ENCODE measurements at places on chromosomes 12 and 14.

DNA sequence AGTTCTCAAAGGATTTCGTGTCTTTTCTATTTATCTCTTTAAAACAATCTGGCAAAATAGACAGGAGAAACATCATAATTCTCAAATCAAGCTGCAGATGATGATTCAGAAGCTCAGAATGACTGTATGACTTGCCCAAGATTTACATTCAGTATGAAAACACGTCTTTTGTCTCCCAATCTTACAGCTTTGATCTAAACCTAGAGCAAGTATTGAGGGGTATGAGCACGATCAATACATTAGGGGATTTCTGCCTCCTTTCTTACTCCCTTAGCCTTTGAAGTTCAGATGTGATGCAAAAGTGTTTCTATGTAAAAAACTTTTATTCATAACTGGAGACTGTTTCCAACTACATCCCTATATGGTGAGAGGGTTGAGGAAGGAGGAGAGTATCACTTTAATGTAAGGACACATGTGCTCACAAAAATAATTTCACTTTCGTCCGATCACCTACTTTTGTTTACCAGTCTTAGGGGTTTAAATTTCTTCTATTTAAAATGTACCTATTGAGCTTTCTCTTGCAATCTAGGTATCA lies 454.8 kb downstream of the TMTC2 start:
- no peak overlapping the region for H3K27ac ChIP-seq
- no peak overlapping the region for H3K4me3 ChIP-seq
- DNase-seq, result no peak
- H3K4me1 ChIP-seq, result no peaks in the 10 kb centered on the region

DNA sequence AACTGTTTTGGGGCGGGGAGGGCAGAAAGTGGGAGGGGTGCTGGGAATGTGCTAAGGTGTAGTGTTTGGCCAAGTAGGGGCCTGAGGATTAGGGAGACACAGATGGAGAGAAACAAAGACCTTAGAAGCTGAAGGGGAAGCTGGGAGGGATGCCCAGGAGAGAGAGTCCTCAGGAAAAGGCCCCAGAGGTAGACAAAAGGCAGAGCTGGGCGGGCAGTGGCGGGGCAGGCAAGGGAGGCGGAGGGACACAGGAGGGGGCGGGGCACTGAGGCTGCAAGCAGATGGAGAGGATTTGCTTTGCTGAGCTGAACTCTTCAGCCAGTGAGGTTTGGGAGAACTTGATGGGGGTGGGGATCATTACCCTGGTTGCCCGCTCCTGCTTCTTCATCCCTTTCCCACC lies 2.8 kb downstream of the PTMS start:
- no peak for DNase-seq
- H3K4me1 ChIP-seq, result peaks cover 55% of the 10 kb centered on the region
- peaks cover 15% of the 10 kb centered on the region for H3K27me3 ChIP-seq
- H3K27ac ChIP-seq, result no peak overlapping the region
- no peaks in the 10 kb centered on the region for H3K36me3 ChIP-seq

DNA sequence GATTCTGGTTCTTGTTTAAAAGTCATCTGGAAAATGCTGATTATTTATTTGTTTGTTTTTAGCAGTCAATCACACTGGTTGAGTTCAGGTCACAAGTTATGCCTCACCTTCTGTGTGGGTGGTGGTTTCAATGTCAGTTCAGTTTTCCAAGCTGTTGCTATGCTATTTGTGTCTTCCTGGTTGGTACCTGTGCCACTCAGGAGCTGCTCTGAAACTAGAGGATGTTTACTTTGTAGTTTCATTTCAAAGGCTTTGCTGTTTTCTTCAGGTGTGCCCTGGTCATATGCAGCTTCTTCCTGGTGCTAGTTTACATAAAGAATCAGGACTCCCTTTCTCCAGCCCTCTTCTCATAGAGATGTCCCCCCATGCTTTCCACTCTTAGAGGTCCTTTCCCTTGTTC lies 75.7 kb upstream of the PPP4R3A start:
- H3K27ac ChIP-seq, result no peak overlapping the region
- DNase-seq, result no peak
- no peaks in the 10 kb centered on the region for H3K36me3 ChIP-seq

GRCh38 chr14:100617410-100618317 lies 30.4 kb upstream of the BEGAIN start:
- peaks cover 14% of the 10 kb centered on the region for H3K4me1 ChIP-seq
- no peak overlapping the region for H3K4me3 ChIP-seq
- H3K27me3 ChIP-seq, result no peaks in the 10 kb centered on the region
- DNase-seq, result peak; percentile 60
- H3K27ac ChIP-seq, result no peak overlapping the region

DNA sequence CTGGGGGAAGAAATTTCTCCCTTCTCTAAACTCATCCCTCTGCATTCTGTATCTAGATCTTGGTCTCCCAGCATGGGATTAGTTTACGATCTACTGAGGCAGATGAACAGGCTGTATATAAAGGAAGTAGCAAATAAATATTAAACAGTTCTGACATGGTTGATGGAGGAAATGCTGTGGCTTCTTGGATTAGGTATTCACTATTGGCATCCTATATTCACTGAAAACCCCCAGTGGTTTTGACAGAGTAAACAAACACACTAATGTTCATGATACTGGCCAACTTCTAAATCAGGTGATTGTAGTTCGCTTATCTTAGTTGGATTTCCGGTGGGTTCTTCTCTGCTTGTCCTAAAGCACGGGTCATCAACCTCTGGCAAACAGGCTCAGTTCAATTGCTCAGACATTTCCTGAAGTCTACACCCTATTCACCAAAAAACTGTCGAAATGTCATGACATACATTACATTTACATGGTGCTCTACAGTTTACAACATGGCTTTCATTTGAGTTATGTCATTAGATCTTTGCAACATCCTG lies 433.9 kb downstream of the EGLN3 start:
- no peak overlapping the region for H3K4me3 ChIP-seq
- H3K4me1 ChIP-seq, result no peaks in the 10 kb centered on the region
- no peak for DNase-seq
- H3K27ac ChIP-seq, result no peak overlapping the region

DNA sequence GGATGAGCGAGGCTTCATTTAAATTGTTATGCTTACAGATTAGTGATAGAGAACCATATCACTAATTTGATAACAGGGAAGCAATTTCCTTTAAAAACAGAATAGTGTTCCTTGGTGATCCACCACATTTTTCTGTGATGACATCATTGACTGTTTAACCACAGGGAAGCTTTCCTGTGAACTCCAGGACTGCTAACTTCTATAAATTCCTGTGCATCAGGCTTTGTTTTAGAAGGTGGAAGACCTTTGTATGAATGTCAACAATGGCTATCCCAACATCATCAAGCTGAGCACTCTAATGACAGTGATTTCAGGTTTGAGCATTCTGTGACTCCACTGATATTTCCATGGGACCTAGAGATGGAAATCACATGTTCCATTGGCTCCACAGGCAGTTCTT lies 177.1 kb downstream of the RMST start:
- H3K4me3 ChIP-seq, result no peak overlapping the region
- no peaks in the 10 kb centered on the region for H3K36me3 ChIP-seq
- H3K27me3 ChIP-seq, result no peaks in the 10 kb centered on the region
- no peaks in the 10 kb centered on the region for H3K4me1 ChIP-seq
- no peak for DNase-seq
- H3K27ac ChIP-seq, result no peak overlapping the region

- H3K27me3 ChIP-seq, result no peaks in the 10 kb centered on the region
- no peak overlapping the region for H3K4me3 ChIP-seq
- H3K4me1 ChIP-seq, result no peaks in the 10 kb centered on the region
- H3K36me3 ChIP-seq, result no peaks in the 10 kb centered on the region
- H3K27ac ChIP-seq, result no peak overlapping the region
These were observed 49.6 kb downstream of the BMAL2 start for GRCh38 chr12:27382171-27382795.

GRCh38 chr12:132190012-132190755 lies 45.9 kb downstream of the NOC4L start:
- no peak for DNase-seq
- H3K4me1 ChIP-seq, result peaks cover 52% of the 10 kb centered on the region
- H3K27me3 ChIP-seq, result no peaks in the 10 kb centered on the region
- H3K27ac ChIP-seq, result peak overlapping the region; percentile 89
- no peaks in the 10 kb centered on the region for H3K36me3 ChIP-seq

DNA sequence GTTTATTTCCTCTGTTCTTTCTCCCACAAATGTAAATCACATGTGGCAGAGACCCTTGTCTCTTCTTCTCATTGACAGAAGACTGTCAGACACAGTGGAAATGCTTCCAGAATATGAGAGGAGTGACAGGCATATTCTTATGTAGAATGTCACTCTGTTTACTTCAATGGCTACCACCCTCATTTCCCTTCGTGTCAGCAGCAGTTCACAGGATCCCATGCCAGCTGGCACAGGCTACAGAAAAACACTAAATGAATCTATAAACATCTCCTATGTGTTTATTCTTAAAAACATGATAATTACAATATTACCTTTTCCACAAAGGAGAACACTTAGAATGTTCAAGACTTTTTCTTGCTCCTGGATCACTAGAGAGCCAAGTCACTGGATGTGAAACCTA lies 183.8 kb upstream of the CNTN1 start:
- DNase-seq, result no peak
- H3K27ac ChIP-seq, result no peak overlapping the region
- no peak overlapping the region for H3K4me3 ChIP-seq
- H3K27me3 ChIP-seq, result no peaks in the 10 kb centered on the region
- H3K4me1 ChIP-seq, result no peaks in the 10 kb centered on the region

DNA sequence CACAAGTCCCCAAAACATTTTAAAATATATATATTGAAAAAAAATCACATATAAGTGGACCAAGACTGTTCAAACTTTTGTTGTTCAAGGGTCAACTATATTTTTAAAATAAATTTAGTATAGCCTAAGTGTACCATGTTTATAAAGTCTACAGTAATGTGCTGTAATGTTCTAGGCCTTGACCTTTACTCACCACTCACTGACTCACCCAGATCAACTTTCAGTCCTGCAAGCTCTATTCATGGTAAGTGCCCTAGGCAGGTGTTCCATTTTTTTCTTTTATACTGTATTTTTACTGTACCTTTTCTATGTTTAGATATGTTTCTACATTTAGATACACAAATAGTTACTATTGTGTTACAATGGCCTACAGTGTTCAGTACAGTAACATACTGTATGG lies 23.4 kb upstream of the TMTC1 start:
- no peak for DNase-seq
- H3K27ac ChIP-seq, result no peak overlapping the region
- no peaks in the 10 kb centered on the region for H3K36me3 ChIP-seq

DNA sequence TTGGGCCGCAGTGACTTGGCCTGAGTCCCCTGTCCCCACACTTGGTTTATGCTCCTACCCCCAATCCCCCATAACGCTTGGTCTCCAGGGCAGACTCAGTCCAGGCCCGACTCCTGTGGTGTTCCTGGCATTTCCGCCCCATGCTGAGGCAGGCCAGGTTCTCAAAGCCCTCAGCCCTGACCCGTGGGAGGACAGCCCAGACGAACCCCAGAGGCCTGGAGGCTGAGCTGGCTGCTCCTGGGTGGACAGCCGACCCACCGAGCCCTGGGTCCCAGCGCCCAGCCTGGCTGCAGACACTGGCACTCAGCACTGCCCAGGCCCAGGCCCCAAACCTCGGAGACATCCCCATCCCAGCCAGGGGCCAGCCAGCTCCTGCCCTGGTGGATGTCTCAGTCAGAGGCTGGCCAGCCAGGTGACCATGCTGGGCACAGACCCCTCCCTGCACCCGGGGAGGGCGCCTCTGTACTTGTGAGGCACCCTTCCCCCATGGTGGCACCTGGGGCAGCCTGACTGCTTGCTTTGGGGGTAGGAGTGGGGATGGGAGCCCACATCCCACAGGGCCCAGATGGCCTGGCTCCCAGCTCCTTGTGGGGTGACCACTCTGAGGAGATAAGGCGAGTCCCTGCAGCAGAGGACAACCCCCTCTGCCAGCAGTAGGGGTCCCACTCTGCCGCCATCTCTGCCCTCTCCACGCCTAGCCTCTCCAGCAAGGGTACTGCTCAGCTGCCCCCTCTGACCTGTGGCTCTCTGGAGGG lies 1.4 kb downstream of the PLD4 start:
- H3K27ac ChIP-seq, result no peak overlapping the region
- no peak overlapping the region for H3K4me3 ChIP-seq
- no peaks in the 10 kb centered on the region for H3K4me1 ChIP-seq
- no peak for DNase-seq

- peaks cover 5% of the 10 kb centered on the region for H3K27me3 ChIP-seq
- H3K4me3 ChIP-seq, result no peak overlapping the region
- no peaks in the 10 kb centered on the region for H3K36me3 ChIP-seq
These were observed 74.2 kb downstream of the PPM1H start for GRCh38 chr12:62860501-62861411.

GRCh38 chr14:77098529-77099353 lies 683 bp downstream of the CIPC start:
- H3K27ac ChIP-seq, result peak overlapping the region; percentile 94
- H3K4me1 ChIP-seq, result peaks cover 18% of the 10 kb centered on the region
- DNase-seq, result no peak
- no peaks in the 10 kb centered on the region for H3K27me3 ChIP-seq
- no peaks in the 10 kb centered on the region for H3K36me3 ChIP-seq
- peak overlapping the region; percentile 72 for H3K4me3 ChIP-seq

- no peaks in the 10 kb centered on the region for H3K27me3 ChIP-seq
- H3K4me1 ChIP-seq, result no peaks in the 10 kb centered on the region
- no peaks in the 10 kb centered on the region for H3K36me3 ChIP-seq
These were observed 161.0 kb downstream of the RBM19 start for GRCh38 chr12:113804961-113805600.

GRCh38 chr14:93720076-93720815 lies 68.0 kb downstream of the PRIMA1 start:
- H3K36me3 ChIP-seq, result no peaks in the 10 kb centered on the region
- no peaks in the 10 kb centered on the region for H3K4me1 ChIP-seq
- no peak overlapping the region for H3K27ac ChIP-seq

DNA sequence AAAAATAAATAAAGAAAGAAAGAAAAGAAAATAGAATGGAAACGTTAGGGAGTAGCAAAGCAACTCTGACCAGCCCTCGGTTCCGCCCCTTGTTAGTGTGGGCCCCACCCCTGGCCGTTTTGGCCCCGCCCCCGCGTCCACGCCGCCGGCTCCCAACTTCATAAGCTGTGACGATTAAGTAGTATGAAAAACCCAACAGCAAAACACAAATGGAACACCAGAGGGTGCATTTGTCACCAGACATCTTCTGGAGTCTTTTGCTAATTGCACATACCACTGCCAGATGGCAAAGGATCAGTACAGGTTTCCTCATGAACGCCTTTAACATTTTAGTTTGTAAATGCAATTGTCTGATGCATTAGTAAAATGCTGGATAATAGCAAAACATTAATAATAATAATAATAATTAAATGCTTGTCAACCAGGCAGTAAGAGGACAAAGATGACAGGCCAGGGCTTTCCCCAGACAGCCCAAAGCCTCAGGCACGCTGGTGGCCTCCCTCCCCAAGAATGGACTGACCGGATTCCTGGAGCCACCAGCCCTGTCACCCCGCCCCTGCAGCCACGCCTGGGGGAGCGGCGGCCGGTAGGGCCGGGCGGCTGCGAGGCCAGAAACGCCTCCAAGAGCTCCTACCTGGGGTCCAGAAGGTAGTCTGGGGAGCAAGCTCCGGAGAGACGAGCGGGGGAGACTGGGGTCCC lies 23.6 kb downstream of the HSP90AA1 start:
- no peaks in the 10 kb centered on the region for H3K36me3 ChIP-seq
- no peak overlapping the region for H3K27ac ChIP-seq
- H3K27me3 ChIP-seq, result no peaks in the 10 kb centered on the region
- H3K4me1 ChIP-seq, result no peaks in the 10 kb centered on the region
- no peak overlapping the region for H3K4me3 ChIP-seq
- peak; percentile 83 for DNase-seq
